ENCODE measurements at places on chromosomes 13 and 19.

GRCh38 chr13:78596736-78597601 lies 6.4 kb downstream of the POU4F1 start:
- H3K27me3 ChIP-seq = peaks cover 95% of the 10 kb centered on the region
- no peak for DNase-seq
- no peak overlapping the region for H3K4me3 ChIP-seq

GRCh38 chr13:92224052-92224821 lies 825.8 kb downstream of the GPC5 start:
- H3K27ac ChIP-seq = no peak overlapping the region
- H3K36me3 ChIP-seq = no peaks in the 10 kb centered on the region
- H3K4me3 ChIP-seq = no peak overlapping the region
- no peak for DNase-seq
- no peaks in the 10 kb centered on the region for H3K27me3 ChIP-seq

- H3K27ac ChIP-seq = no peak overlapping the region
- no peaks in the 10 kb centered on the region for H3K4me1 ChIP-seq
- no peak for DNase-seq
- H3K4me3 ChIP-seq = no peak overlapping the region
- H3K27me3 ChIP-seq = no peaks in the 10 kb centered on the region
Observed at GRCh38 chr13:49977992-49978391, 18.9 kb upstream of the TRIM13 start.

GRCh38 chr19:34969721-34970120 lies 5.7 kb upstream of the ZNF792 start:
- H3K27me3 ChIP-seq = no peaks in the 10 kb centered on the region
- DNase-seq = no peak
- H3K4me3 ChIP-seq = no peak overlapping the region
- no peaks in the 10 kb centered on the region for H3K36me3 ChIP-seq

DNA sequence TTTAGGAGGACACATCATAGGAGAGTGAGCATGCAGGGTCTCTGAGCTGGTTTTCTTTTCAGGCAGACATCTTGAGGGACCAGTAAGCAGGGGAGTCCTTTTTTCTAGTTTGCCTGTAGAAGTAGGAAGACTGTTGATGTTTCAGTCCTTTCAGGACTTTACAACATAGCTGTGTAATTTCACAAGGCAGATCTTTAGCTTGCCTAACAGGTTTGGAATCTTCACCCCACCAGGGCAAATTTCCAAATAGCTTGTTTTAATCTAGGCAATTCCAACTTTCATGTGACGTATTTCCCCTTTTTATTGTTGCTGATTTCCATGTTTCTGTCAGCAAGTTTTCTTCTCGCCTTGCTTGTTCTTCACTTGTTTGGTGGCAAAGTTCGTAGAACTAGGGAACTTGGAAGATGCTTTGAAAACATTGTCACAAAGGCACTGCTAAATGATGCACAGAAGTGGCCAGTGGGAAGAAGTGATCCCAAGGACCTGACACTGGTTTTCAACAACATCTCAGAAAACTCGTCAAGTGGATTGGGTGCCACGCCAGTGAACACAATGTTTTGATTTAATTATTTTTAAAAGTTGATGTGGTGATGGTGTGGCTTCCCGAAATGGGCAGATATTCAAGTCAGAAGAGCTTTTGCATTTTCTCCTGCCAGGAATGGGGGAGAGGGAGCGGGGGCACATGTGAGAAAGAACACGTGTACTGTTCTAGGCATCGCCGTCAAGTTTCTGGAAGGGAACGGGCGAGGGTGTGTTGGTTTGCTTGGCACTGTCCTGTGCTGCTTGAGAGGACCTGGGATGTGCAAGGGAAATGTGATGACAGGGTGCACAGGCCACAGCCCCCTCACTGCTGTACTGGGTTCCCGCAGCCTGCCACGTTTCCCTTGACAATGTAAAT lies 418.6 kb downstream of the OXGR1 start:
- H3K4me3 ChIP-seq = no peak overlapping the region
- no peaks in the 10 kb centered on the region for H3K36me3 ChIP-seq
- H3K27me3 ChIP-seq = no peaks in the 10 kb centered on the region

DNA sequence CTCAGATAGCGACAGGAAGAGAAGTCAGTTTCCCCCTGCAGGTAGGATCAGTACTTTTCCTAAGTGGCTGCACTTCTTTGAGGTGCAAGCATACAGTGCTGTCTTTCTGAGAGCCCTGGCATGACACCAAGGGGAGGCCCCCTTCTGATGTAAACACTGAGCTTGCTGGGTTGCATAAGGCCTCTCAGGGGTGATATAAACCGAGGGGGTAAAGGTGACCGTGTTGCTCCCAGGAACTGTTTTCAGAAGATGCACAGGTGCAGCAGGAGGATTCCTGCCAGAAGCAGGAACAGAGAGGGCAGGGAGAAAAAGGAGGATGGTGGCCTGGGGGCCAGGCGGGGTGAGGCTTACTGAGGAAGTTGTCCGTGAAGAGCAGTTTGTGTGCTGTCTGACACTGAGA lies 74.0 kb upstream of the ZNF30 start:
- H3K27ac ChIP-seq = no peak overlapping the region
- no peak overlapping the region for H3K4me3 ChIP-seq
- H3K36me3 ChIP-seq = peaks cover 5% of the 10 kb centered on the region
- no peaks in the 10 kb centered on the region for H3K27me3 ChIP-seq
- no peak for DNase-seq
- H3K4me1 ChIP-seq = no peaks in the 10 kb centered on the region

DNA sequence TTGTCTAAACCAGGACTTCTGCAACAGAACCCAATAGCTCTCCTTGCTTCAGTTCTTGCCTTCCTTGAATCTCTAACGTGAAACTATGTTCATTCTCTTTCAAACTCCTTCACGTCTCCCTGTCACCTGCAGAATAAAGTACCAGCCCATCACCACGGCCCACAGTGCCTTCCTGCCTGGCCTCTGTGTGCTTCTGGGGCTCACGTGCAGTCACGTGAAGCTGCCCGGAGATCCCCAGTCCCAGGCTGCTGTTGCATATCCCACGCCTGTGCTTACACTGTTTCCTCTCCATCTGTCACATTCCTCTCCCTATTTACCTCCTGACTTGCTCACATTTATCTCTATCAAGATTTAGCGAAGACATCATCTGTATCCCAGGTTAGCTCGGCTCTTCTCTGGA lies 102.8 kb downstream of the STARD13 start:
- no peak overlapping the region for H3K4me3 ChIP-seq
- H3K27ac ChIP-seq = no peak overlapping the region
- H3K27me3 ChIP-seq = no peaks in the 10 kb centered on the region
- no peak for DNase-seq

All from natural killer cell (primary cell).